Natural killer cell (primary cell): ENCODE measurements at places on chromosomes 3 and 15.

GRCh38 chr15:39936681-39937080 is 2.8 kb downstream of the EIF2AK4 start:
- DNase-seq: no peak

DNA sequence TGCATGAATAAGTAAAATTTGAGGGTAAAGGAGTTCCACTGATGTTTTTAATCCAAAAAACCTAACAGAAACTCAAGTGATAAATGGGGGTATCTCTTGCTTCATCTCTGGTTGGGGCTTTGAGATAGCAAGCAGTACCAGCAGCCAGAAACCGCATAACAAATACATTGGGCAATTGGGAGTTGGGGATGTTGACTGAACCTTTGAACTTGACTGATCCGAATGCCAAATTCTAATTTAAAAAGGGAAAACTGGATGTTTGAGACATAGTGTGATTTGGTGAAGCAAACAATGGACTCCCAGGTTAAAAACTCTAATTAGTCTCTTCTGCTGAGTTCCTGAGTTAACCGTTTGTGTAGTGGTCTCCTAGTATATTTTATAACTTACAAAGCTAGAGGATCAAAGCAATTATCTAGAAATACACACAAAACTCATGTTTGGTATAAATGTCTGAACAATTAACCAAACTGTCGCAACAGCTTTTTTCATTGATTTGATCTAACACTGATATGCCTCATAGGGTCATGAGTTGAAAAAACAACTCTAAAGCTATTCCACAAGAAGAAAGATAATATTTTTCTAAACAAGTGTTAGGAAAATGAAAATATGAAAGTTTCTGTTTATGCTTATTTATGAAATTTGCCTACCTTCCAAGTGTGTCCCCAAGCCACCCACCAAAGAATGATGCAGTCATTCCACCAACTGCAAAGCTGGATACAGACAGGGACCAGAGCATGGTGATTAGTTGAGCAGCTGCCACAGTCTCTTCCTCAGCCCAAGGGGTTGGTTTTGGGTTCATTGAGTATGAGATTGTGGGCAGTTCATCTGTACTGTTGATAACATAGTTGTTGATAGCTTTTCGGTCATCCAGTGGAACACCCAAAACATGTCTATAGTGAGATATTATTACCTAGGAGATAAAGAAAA is 12.4 kb downstream of the SLC2A2 start:
- no peak for DNase-seq

GRCh38 chr3:11145888-11146287 is 8.4 kb upstream of the HRH1 start:
- no peak for DNase-seq

DNA sequence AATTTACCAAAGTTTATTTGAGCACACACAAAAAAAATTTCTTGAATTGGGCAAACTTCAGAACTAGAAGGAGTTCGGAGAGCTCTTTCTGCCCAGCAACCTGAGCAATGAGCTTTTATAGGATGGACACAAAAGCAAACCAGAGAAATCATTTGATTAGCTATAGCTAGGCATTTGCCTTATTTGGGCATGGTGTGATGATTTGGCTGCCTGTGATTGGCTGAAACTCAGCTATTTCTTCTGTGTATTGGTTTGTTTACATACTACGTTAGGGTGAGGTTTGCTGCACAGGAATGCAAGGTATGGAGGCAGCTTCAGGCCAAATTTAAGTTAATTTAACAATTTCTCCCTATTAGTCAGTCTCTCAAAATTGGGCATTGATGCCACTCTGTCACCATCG is 65.1 kb downstream of the NEK11 start:
- DNase-seq: no peak

DNA sequence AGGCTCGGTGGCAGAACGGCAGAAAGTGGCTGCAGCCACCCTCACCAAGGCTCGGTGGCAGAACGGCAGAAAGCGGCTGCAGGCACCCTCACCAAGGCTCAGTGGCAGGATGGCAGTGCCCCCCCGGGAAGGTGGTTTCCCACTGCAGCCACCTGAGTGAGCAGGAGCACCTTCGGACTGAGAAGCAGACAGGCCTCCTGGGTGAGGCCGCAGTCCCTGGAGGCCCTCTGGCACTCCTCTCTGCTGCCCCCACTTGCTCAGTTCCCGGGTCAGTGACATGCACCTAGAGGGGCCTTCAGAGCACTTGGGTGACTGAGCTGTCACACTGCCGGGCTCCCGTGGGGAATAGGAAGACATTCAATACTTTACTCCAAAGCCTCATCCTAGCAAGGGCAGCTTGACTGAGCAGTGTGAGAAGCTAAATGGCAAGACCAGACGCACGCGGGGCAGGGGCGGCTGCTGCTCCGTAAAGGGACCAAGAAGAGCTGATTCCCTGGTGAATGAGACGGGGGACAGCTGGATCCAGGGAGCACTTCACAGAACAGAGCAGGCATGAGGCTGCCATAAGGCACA is 62.7 kb downstream of the PCSK6 start:
- DNase-seq: no peak

GRCh38 chr3:177652556-177653291 is 455.4 kb upstream of the TBL1XR1 start:
- no peak for DNase-seq

DNA sequence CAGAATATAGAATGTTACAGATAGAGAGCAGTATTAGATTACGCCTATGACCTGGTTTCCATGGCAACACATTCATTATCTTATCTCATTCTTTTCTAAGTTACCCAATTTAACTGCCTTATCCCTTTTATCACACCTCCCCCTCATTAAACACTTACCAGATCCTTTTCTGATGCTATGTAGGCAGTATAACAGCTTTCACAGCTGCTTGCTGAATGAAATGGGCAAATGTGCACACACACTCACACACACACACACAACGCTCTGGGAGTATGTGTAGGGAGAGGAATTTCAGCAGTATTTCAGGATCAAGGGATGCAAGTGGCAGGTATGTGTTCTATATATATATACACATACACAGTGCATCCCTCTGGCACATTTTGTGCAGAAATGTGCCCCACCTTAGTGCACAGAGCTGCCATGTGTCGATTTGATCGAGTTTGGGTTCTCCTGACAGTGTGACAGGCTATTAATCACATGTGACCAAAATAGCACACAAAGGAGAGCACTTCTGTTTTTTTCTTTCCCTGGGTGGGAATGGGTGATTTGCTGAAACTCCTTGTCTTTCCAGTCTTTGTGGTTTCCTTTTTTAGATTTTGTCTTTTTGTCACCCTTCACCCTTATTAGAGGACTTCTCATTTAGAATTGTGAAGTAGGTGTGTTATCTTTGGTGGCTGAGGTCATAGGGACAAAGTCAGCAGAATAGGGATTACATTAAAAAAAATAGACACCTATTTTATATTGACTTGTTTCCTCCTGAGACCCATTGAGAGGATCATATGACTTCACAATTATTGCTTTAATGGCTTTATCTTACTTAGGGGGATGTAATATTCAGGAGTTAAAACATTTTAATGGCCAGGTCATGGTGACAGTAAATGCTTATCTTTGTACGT is 553.7 kb downstream of the PDCD6IP start:
- no peak for DNase-seq

DNA sequence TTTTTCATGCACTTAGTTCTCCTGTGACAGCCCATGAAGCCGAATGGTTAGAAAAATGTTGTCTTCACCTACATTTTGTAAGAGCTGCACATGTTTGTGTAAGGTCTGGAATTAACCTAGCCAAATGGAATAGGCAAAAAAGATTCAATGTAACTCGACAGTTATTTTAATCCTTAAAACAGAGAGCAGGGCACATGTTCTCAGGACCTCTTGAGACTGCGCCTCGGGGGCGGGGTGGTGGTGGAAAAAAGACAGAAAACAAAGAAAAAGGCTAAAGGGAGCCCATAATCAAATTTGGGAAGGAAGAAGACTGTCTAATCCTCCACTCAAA is 702 bp upstream of the CSNK1G1 start:
- no peak for DNase-seq

DNA sequence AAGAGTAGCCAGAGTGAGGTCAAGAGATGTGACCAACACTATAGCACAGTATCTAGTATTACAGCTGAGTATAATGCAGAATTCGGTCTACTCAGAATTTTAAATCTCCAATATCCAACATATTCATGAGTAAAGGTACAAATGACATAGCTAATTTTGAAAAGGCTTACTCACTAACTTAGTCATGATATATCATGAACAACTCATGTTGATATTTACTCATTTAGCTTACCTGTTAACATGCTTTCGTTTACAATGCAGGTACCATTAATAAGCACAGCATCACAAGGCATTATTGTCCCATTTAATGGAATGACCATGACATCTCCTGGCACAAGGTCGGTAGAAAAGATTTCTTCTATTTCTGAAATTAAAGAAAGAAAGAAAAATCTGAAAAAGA is 36.9 kb downstream of the ATP13A3 start:
- no peak for DNase-seq

DNA sequence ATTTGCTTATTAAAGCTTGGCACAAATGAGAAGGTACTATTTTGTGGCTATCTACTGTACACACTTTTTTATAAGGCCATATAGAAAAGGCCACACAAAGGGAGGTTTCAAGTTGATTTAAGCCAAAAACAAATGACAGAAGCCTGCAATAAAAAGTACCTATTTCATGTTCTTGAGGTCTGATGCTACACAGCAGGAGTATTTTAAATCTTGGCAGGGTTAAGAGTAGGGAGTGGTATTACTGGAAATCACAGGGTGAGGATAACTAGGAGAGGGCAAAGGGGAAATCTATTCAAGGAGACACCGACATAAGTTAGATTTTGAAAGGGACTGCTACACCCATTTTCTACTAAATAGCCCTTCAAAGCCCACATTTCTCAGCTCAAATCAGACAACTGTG is 146.2 kb downstream of the GREM1 start:
- DNase-seq: no peak

- no peak for DNase-seq
Observed at GRCh38 chr3:71047616-71048531, 535.7 kb downstream of the FOXP1 start.

DNA sequence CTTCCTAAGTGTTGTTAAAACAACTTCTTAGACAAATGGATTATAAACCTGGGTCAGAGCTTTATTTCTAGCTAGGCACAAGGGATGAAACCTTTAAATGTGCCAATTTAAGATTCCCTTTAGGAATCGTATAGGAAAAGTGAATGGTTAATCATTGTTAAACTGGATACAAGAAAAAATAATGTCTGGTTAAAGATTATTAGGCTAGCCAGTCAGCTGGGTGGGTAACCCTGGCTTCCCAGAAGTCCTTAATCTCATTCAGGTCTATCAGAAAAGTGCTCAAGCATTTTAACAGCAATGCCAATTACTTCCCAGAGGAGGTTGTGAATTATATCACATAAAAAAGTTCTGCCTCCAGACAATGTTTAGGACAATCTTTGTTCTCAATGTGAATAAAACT is 37.6 kb downstream of the NANOGP8 start:
- DNase-seq: no peak

DNA sequence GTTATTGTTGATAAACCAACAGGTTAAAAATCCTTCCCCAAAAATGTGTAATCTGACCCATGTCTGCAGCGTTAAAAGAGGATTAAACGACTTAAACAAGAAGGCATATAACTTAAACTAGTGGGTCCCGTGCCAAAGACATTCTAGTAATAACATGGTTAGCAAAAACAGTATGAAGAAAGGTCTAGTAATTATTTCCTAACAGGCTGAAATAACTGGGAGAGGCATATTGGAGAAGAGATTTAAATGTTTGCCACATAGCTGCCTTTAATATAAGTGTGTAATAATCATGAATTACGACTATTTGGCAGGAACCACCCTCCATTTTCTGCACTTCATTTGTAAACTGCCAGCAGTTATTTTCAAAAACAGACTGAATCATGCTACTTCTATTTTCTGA is 67.7 kb upstream of the CSPG5 start:
- no peak for DNase-seq

DNA sequence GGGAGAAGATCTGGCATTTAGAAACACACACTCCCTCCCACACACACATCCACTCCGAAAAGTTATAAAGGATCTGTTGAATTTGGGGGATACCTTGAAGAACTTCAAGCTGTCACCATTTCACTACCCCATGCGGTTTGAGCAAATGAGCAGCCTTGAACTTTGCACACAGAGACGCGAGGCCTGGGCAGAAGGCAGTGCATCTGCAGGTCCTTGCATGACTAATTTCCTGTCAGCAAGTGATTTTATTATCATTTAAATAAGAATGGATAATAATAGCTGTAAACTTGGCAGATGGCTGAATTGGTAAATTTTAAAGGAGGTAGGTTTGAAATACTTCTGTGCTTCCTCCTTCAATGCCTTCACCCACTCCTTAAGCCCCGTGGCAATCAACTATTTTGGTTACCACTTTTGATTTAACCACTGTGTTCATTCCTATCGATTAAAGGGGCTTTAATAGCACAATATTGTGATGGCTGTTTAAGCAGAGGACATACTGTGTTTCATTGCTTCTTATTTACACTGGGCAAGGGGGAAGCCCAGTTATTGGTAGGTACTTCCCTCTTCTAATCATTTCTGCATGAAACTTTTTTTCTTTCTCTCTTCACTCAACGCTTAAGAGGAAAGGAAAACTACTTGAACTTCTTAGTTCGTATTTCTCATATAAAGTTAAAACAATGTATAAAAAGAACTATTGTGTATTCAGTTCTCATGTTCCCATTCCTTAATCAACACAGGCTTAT is 108.1 kb downstream of the ROBO2 start:
- no peak for DNase-seq

GRCh38 chr15:35721751-35722150 is 175.8 kb upstream of the DPH6 start:
- no peak for DNase-seq

- no peak for DNase-seq
Observed at GRCh38 chr3:119258915-119259314, 18.2 kb upstream of the B4GALT4 start.

DNA sequence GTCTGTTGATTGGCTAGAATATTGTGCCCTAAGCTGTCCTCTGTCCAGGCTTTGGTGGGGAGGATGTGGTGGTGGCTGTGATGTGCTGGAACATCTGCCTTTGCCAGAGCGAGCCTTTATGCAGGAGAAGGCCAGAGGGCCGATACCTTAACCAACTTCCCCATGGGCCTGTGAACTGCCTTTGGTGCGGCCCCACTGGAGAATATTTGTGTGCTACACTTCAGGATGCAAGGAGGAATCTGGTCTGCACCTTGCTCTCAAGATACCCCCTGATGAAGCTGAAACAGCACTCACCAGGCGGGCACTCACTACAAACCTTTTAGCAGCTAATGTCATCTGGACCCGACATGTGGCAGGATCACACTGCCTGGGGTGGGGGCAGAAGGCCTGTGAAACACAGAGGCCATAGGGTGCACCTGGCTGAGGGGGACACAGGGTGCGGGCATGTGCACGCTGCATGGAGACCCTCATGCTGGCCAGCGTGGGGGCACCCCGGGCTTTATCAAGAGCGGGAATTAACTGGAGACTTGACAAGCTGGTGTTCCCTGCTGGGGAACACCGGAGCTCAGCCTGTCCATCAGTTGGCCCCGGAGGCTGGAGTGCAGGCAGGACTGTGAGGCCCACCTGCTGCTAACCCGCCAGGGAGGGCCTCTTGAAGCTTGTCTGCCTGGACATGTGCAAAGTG is 16.4 kb downstream of the PRR23E start:
- no peak for DNase-seq

GRCh38 chr3:33067484-33067883 is 29.5 kb downstream of the GLB1 start:
- no peak for DNase-seq

- no peak for DNase-seq
Observed at GRCh38 chr3:136296960-136297359, 46.8 kb downstream of the PCCB start.

GRCh38 chr3:149603126-149604074 is 54.4 kb downstream of the WWTR1 start:
- no peak for DNase-seq

- DNase-seq: no peak
Observed at GRCh38 chr3:150467381-150467780, 59.3 kb downstream of the TSC22D2 start.
